ENCODE measurements at places on chromosomes 1 and 21.

DNA sequence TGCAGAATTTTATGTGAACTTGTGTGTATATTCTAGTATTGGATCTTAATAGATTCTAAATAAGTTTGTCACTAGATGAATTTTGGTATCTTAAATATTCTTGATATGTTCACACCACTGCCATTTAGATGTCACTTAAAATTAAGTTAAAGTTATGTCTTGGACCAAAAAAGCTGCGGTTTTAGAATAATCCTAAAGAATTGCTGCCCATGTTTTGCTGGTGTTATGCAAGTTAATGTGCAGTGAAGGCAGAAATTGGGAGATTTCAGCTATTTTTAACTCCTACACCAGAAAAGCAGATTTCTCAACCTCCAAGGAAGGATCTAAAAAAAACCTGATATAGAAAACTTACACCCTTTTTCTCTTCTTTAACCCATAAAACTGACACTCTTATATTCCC, 757 bp downstream of the ACADM start:
- peak overlapping the region; percentile 100 for H3K27ac ChIP-seq
- DNase-seq = no peak
- peaks cover 12% of the 10 kb centered on the region for H3K36me3 ChIP-seq
- H3K27me3 ChIP-seq = no peaks in the 10 kb centered on the region
- peaks cover 40% of the 10 kb centered on the region for H3K4me1 ChIP-seq

- DNase-seq = no peak
- H3K4me1 ChIP-seq = no peaks in the 10 kb centered on the region
- H3K27ac ChIP-seq = no peak overlapping the region
- H3K4me3 ChIP-seq = no peak overlapping the region
Measured at GRCh38 chr1:67192902-67193301, 26.6 kb downstream of the IL23R start.

GRCh38 chr1:112237983-112238545, 157.9 kb upstream of the CTTNBP2NL start:
- H3K4me3 ChIP-seq = no peak overlapping the region
- no peak for DNase-seq
- H3K4me1 ChIP-seq = no peaks in the 10 kb centered on the region
- H3K27ac ChIP-seq = no peak overlapping the region
- H3K27me3 ChIP-seq = peaks cover 4% of the 10 kb centered on the region
- no peaks in the 10 kb centered on the region for H3K36me3 ChIP-seq

DNA sequence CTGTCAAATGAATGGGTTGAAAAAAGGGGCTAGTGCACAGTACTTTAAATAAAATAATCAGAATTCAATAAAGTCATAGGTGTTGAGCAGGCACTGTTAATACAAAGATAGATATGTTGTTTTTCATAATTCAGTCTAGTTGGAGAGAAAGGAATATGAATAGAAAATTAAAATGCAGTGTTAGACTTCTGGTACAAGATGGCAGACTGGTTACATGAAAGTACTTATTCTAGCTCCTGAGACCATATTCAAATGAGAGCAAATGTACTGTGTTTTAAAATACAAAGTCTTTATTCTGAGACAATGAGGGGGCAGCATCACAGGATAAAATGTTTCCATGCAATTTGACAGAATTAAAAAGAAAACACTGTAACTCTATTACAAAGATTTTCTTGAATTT, 542.1 kb downstream of the COL11A1 start:
- no peak overlapping the region for H3K27ac ChIP-seq
- no peaks in the 10 kb centered on the region for H3K27me3 ChIP-seq
- H3K36me3 ChIP-seq = no peaks in the 10 kb centered on the region
- DNase-seq = no peak

GRCh38 chr1:42424201-42424600, 31.6 kb downstream of the ZMYND12 start:
- H3K36me3 ChIP-seq = no peaks in the 10 kb centered on the region
- peaks cover 11% of the 10 kb centered on the region for H3K27me3 ChIP-seq
- H3K4me3 ChIP-seq = no peak overlapping the region
- H3K27ac ChIP-seq = no peak overlapping the region
- H3K4me1 ChIP-seq = peaks cover 46% of the 10 kb centered on the region

DNA sequence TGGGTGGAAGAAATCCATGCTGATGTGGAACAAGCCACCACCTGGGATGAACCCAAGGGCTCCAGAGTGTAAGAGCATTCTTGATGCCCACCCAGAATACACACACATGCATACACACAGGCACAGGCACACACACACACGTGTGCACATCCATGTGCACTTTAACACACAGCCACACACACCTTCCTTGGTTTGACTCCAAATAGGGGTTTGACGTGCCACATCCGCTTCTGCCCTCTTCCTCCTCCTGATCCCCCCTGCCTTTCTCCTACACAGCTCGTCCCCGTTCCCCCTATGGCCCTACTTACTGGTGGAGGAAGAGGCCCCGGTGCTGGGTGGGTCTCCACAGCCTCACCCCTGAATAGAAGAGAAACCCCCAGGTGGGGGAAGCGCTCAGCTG, 16.0 kb downstream of the SPATA21 start:
- no peak for DNase-seq
- H3K27ac ChIP-seq = no peak overlapping the region
- H3K4me1 ChIP-seq = peaks cover 13% of the 10 kb centered on the region
- H3K27me3 ChIP-seq = peaks cover 17% of the 10 kb centered on the region
- no peaks in the 10 kb centered on the region for H3K36me3 ChIP-seq

DNA sequence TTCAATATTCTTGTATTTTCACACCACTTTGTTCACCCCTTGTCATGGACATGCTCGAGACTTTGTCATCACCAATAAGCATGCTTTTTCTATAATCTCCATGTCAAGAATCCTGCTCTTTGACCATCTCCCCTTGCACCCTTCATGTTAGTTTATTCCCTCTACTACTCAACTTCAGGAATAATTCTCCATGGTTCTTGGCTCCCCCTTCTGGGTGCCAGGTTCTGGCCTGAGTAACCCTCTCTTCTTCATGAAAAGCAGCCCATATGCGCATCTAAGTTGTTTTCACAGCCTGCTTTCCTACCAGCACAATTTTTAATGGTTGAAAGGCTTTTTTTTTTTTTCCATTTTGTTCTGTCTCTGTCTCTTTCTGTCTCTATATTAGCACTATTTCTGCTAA, 160.7 kb downstream of the LEPR start:
- DNase-seq = no peak
- no peak overlapping the region for H3K4me3 ChIP-seq
- no peak overlapping the region for H3K27ac ChIP-seq

- peaks cover 46% of the 10 kb centered on the region for H3K4me1 ChIP-seq
- peak overlapping the region; percentile 80 for H3K27ac ChIP-seq
- H3K36me3 ChIP-seq = no peaks in the 10 kb centered on the region
- no peak for DNase-seq
- no peak overlapping the region for H3K4me3 ChIP-seq
Measured at GRCh38 chr1:12201352-12202189, 28.3 kb upstream of the VPS13D start.

GRCh38 chr1:111814642-111815041, 58.9 kb downstream of the DDX20 start:
- H3K4me1 ChIP-seq = no peaks in the 10 kb centered on the region
- H3K4me3 ChIP-seq = no peak overlapping the region
- H3K36me3 ChIP-seq = no peaks in the 10 kb centered on the region
- H3K27ac ChIP-seq = no peak overlapping the region
- no peak for DNase-seq

GRCh38 chr1:213054733-213055591, 3.9 kb downstream of the RPS6KC1 start:
- no peak overlapping the region for H3K4me3 ChIP-seq
- H3K27ac ChIP-seq = no peak overlapping the region
- H3K36me3 ChIP-seq = peaks cover 32% of the 10 kb centered on the region
- H3K27me3 ChIP-seq = peaks cover 6% of the 10 kb centered on the region
- H3K4me1 ChIP-seq = peaks cover 24% of the 10 kb centered on the region

DNA sequence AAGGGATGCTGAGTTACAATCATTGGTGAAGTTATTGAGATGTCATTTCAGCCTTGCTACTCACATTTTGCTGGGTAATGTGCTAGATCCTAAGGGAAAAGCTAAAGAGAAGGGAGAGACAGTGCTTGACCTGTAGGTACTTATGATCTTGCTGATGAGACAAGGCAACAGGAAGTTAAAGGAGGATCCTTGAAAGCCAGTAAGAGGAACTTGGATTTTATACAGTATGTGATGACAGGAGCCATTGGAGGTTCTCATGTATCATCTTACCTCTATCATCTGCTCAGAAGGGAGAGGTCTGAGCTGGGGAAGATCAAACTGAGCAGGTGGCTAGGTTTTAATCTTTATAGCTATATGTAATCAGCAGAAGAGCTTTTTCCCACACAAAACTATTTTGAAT, 6.3 kb downstream of the APOBEC4 start:
- no peak for DNase-seq
- no peak overlapping the region for H3K4me3 ChIP-seq
- no peaks in the 10 kb centered on the region for H3K4me1 ChIP-seq

GRCh38 chr21:43864313-43864961, 586 bp upstream of the AGPAT3 start:
- H3K4me3 ChIP-seq = no peak overlapping the region
- DNase-seq = peak; percentile 64
- H3K27ac ChIP-seq = no peak overlapping the region
- H3K27me3 ChIP-seq = peaks cover 62% of the 10 kb centered on the region
- peaks cover 4% of the 10 kb centered on the region for H3K36me3 ChIP-seq
- peaks cover 44% of the 10 kb centered on the region for H3K4me1 ChIP-seq

DNA sequence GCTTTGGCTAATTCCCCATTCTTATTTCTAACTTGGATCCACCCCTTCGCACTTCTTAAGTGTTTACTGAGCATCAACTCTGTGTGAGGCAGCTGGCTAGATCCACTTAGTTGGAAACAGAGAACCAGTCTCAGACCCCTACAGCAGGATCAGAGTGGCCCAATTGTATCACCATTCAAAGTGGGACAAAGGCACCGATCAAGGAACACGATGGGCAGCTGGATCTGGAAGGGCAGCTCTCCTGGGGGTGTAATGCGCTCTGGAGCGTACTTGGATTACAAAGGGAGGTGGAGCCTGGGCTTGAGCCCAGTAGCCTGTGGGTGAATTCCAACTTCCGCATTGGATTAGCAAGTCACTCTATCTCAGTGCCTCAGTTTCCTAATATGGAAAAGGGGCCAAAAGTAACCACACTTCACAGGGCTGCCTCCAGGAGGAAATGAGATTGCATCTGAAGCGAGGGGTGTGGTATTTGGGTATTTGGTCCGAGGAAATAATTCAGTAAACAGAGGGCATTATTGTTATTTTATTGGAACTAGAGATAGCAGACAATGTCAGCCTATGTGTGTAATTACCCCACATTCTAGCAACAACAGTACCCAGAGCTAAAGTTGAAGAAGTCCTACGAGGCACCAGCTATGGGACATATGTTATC, 11.9 kb downstream of the ECE1 start:
- peak overlapping the region; percentile 78 for H3K27ac ChIP-seq
- H3K36me3 ChIP-seq = no peaks in the 10 kb centered on the region
- H3K27me3 ChIP-seq = peaks cover 6% of the 10 kb centered on the region
- peaks cover 78% of the 10 kb centered on the region for H3K4me1 ChIP-seq
- no peak overlapping the region for H3K4me3 ChIP-seq

DNA sequence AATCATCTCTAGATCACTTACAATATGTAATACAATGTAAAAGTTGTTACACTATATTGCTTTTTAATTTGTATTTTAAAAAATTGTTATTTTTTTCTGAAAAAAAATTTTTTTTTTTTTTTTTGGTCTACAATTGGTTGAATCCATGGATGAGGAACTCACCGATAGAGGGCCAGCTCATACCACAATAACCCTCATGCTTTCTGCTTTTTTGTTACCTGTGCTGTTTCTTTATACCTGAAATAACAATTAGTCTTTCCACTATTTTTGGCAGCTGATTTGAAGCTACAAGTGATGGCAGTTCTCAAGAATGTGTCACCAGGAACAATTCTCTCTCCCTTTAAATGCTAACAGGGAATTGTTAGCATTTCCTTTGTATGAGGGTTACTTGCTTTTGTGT, 12.0 kb downstream of the SMG7 start:
- no peak overlapping the region for H3K27ac ChIP-seq
- peaks cover 24% of the 10 kb centered on the region for H3K36me3 ChIP-seq
- no peak overlapping the region for H3K4me3 ChIP-seq

- peaks cover 3% of the 10 kb centered on the region for H3K27me3 ChIP-seq
- peaks cover 18% of the 10 kb centered on the region for H3K36me3 ChIP-seq
- no peak overlapping the region for H3K27ac ChIP-seq
- H3K4me3 ChIP-seq = no peak overlapping the region
- DNase-seq = no peak
Measured at GRCh38 chr21:44818640-44819011, 764 bp upstream of the SUMO3 start.

- H3K36me3 ChIP-seq = no peaks in the 10 kb centered on the region
- H3K4me1 ChIP-seq = no peaks in the 10 kb centered on the region
- no peak for DNase-seq
Measured at GRCh38 chr1:183463566-183463965, 8.7 kb upstream of the SMG7 start.

DNA sequence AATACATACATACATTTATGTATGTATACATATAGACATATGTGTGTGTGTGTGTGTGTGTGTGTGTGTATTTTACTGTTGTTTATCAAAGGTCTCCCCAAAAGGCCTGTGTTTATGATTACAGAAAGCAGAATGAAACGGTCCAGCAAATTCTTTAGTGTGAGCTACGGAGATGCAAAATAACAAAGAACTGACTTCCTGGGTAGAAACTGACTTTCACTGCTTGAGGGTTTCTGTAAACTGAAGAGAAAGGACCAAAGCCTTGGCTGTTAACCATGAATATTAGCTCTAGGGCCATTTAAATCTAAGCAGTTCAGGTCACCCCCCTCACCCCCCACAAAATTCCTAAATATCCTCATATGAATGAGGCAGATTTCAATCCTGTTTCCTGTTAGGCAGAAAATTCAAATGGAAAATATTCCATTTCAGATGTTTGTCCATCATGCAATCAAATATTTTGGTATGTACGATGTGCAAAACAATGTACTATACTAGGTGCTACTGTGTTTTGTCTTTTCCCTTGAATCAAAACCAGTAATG, 213.2 kb downstream of the TGFB2 start:
- no peaks in the 10 kb centered on the region for H3K36me3 ChIP-seq
- DNase-seq = no peak
- H3K27me3 ChIP-seq = peaks cover 4% of the 10 kb centered on the region
- H3K27ac ChIP-seq = no peak overlapping the region

GRCh38 chr1:183461350-183461749, 10.9 kb upstream of the SMG7 start:
- H3K4me1 ChIP-seq = no peaks in the 10 kb centered on the region
- no peaks in the 10 kb centered on the region for H3K36me3 ChIP-seq
- H3K27ac ChIP-seq = no peak overlapping the region
- peaks cover 16% of the 10 kb centered on the region for H3K27me3 ChIP-seq

GRCh38 chr1:172726740-172727139, 67.8 kb downstream of the FASLG start:
- peaks cover 10% of the 10 kb centered on the region for H3K36me3 ChIP-seq
- peaks cover 4% of the 10 kb centered on the region for H3K27me3 ChIP-seq
- DNase-seq = no peak
- no peak overlapping the region for H3K27ac ChIP-seq
- H3K4me3 ChIP-seq = no peak overlapping the region

Measured in nephron progenitor cell (in vitro differentiated cells).